ENCODE measurements at places on chromosomes 7 and 10.

- no peak for DNase-seq
Measured at GRCh38 chr7:330511-331230, 40.7 kb downstream of the FOXL3 start.

- no peak for DNase-seq
Measured at GRCh38 chr7:44276571-44277221, 48.7 kb downstream of the CAMK2B start.

GRCh38 chr7:142859829-142860228 lies 5.0 kb downstream of the EPHB6 start:
- no peak for DNase-seq

GRCh38 chr10:10564081-10564794 lies 453.4 kb upstream of the CELF2 start:
- no peak for DNase-seq

- no peak for DNase-seq
Measured at GRCh38 chr7:151238924-151239836, 6.9 kb downstream of the CHPF2 start.

GRCh38 chr10:119608316-119609155 lies 11.8 kb upstream of the TIAL1 start:
- no peak for DNase-seq

DNA sequence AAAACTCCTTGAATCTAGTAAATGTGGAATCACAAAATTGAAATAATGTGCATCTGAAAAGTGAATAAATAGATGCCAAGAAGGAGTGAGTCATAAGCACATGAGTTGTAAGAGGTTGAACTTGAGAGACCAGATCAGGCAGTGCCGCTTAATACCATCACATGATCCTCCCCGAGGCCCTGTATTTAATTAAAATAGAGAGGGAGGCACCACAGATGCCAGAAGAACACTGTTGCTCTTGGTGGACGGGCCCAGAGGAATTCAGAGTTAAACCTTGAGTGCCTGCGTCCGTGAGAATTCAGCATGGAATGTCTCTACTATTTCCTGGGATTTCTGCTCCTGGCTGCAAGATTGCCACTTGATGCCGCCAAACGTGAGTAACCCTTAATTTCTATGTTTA lies at the start of gene GPNMB:
TSS of gene GPNMB (plus strand) at position 221 of the 400 bp plus-strand sequence. CDS start at position 304, 83 bp downstream.
- no peak for DNase-seq

DNA sequence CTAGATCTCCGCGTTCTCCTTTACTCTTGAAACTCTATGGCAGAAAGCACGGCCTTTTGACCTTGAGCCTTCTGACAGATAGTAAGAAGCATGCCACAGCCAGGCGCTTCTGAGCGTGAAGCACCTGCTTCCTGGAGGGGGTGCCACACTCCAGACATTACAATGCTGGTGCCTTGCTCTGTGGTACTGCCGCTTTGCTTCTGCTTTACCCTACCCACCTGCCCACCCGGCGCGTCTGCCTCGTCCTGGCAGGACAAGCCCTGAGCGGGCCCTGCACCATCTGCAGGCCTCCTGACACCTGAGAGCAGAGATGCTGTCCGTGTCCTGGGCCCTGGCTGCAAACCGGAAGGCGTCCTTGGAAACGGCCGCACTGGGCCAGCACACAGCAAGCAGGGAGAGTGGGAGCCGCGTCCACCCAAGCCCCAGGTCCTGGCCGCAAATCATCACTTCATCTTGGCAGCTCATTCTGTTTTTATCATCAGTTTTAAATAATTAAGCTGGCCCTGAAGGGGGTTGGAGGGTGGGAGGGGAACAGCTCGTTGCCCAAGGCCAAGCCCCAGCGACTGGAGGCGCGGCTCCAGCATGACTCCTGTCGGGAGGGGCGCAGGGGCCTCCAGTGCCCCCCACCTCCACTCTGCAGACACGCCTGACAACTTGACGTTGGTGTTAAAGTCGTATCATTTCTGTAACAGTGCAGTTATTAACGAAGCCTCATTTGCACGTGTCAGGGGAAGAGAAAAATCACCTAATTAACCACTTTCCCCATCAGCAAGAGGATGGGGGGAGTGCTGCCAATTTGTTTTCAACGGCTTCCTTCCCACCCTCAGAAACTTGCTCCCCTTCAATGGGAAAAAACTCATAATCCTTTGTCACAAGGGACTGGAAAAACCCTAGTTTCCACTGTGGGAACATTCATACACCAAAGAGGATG lies 132.2 kb downstream of the MAD1L1 start:
- no peak for DNase-seq

DNA sequence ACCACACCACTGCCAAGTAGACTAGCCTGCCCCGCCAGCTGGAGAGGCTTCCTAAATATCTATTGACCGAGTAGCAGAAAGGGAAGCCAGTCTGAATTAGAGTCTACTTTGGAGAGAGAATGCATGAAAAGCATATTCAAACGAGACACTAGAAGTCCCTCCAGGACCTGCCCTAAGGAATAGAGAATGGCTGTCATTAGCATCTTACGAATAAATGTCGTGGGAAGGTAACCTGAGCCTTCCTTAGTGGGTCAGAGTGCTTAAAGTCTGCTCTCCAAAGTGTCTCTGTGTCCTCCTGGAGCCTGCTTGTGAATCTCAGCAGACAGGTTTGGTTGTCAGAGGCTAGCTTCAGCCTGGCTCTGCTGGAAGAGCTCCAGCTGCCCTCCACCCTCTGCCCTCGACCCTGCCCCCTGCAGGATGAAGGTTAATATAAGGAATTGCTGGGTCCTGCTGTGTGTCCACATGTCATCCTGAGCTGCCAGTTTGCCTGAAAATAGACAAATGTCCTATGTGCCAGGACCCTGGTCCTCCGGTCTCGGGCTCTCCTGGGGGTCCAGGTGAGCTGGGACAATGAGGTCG lies 33.4 kb downstream of the FAM241B start:
- no peak for DNase-seq

GRCh38 chr10:124923684-124924083 lies 18.2 kb upstream of the ZRANB1 start:
- no peak for DNase-seq

GRCh38 chr7:157558875-157559595 lies 222.2 kb downstream of the DNAJB6 start:
- DNase-seq = no peak

- no peak for DNase-seq
Measured at GRCh38 chr7:105885387-105886111, 9.2 kb upstream of the ATXN7L1 start.

DNA sequence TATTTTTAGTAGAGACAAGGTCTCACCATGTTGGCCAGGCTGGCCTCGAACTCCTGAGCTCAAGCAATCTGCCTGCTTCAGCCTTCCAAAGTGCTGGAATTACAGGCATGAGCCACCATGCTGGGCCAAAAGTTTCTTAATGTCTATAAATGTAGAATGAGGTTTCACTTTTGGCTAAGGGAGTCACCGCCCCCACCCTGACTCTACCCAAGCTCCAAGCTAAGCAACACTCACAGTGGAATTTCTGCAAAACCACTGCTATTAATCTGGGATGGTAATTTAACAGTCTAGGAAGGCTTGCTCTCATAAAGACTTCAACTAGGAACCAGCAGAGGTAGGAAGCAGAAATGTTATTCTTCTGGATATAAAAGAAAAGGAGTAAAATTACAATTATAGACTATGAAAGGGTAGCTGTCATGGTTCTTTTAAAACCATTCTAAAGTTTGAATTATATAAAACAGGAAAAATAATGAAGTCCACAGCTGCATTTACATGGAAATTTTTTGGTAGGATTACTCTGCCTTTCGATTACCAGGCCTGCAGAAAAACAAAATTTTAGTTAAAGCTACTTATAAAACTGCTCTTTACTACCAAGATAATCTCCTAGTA lies 211.6 kb downstream of the SFMBT2 start:
- no peak for DNase-seq

DNA sequence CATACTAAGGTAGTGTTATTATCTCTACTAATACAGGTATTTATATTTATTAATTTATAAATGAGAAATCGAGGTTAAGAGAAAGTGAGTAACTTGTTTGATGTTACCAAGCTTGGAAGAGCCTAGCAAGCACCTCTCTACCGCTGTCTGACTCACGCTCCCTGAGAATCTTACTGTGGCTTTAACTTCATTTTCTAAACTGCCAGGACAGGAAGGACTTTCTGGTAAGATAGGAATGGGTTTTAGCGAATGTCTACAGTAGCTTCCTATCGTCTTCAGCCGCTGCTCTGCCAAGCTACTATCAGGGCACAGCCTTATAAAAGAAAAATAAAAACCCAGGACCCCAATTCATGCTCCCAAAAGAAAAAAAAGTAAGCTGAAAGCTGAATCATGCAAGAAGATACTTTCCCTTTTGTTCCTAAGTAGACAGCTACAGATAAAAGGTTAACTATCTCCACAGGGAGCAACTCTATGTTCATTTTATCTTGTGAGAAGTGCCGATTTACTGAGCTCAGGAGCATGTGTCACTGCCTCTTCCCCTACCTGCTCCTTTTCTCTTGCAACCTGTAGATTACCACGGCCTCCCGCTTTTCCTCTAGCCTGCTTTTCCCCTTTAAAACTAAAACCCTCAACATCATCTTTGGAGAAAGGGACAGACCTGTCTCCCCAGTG lies 60.2 kb downstream of the THNSL1 start:
- no peak for DNase-seq

DNA sequence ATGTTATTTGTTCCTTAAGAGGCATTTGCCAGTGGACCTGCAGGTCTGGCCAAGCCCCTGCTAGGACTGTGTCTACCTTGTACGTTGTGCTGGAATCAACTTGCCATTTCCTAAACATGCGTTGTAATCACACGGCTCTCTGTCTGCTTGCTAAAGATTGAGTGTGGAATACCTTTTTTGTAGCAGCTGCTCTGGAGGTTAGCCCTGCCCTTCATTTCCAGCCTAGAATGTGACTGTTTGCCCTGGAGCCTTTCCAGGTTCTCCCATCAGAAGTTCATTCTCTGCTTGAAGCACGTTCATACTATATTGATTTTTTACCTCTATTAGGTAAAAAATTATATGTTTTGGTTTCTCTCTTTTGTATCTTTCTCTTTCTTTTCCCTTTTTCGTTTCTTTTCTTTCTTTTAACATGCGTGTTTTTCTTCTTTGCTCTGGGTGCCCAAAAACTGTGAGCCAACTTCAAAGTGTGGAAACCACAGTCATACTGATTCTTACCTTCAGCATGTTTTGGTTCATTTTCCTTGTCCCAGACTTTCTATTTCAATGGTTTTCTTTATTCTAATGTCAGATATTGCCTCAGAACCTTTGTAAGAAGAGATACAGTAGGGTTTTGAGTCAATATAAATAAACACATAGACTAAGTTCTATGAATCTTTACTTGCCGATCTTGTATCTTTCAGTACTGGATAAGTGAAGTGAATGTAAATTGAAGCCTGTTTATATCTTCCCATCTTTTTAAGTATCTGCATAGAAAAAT lies 111.9 kb upstream of the RPA3 start:
- no peak for DNase-seq

DNA sequence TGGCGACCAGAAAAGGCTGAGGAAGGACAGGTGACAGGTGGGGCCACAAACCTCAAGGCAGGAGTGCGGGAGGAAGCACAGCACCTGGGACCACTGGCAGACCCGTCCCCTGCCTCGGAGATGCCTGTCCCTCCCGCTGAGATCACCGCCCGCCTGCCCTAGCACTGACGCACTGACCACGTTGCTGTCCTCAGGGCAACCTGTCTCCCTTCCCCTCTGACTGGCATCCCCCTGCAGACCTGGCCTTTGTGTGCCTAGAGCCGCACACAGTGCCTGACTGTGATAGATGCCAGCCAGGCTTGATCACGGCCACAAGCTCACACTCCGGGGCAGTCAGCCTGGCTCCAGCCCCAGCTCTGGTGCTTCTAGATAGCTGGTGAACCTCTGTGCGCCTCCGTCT lies 58.4 kb upstream of the EN2 start:
- DNase-seq = no peak

GRCh38 chr10:117560942-117561341 lies 18.4 kb downstream of the EMX2 start:
- no peak for DNase-seq

DNA sequence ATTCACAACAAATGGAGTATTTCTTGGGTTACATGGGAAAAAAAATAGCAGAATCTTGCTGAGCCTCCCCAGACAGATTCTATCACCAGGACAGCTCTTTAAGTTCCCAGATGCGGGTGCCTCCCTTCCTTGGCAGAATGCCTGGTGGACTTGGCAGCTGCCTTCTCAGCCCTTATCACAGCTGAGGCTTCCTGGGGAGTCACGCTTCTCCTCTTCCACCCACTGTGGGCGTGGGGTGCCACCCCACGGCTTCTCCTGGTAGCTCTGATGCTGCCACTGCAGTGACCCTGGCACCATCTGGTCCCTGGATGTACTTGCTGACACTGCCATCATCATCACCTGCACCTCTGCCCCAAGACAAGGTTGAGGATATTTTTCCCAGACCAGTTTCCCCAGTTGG lies 16.2 kb upstream of the NME8 start:
- DNase-seq = no peak

GRCh38 chr7:146844405-146844804 lies 727.8 kb downstream of the CNTNAP2 start:
- DNase-seq = no peak

DNA sequence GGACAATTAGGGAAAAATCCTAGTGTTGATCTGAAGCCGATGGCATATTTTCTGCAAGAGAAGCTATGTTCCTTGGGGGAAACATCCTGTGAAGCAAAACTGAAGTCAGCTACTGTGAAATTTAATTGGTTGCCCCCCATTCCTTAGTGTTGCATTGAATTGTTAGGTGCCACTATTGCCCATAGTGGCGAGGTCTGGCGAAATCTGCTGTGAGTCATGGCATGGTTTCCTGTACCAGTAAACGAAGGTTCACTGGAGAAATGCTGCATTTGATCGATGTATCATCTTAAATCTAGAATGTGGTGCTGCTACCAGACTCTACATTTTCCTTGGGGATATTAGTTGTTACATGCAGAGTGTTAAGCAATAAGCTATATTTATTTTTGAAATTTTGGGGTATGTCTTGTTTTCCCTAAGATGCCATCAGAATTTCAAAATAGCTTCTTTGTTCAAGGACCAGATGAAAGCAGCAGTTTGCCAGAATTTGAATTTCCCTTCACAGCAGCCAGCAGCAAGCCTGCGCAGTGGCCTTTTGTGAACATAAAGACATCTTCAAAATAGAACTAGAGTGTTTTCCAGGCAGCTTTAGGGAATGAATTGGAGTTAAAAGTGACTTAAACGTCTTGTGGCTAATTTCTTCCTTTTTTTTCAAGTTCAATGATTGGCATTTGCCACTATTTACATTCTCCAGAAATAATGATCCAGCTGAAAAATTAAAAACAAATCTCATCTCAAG lies 348.6 kb upstream of the COBL start:
- no peak for DNase-seq

DNA sequence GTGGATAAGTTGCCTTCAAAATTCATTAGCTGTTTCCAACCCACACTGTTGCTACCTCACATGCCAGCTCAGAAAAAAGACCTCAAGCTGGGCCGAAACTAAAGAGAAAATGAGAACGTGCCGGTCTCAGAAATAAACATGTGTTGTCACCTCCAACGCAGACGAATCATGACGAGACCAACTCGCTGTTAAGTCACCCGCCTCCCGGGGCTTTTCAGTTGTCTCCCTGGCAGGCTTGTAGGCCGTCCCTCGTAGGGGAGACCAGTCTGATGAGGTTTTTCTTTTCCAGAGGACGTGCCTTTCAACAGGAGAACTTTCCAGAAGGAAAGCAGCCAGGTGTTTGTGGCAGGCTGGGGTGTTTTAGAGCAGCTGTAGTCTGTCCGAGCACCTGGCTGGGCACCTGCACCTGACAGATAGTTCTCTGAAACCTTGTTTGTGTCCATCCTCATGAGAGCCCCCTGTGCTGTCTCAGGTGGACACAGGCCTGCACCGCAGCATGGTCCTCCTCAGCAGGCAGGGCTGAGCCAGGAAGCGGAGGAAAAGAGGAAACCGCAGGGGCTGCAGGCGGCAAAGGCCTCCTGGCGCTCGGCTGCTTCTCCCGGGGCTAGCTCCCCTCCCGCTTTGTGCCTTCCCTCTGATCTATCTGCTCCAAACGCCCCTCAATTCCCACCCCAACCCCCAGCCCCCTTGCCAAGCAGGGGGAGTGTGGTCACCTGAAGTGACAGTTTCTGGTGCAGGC lies 78.8 kb downstream of the CHST15 start:
- no peak for DNase-seq

Measured in T-helper 2 cell treated with Interferon-gamma antibody and Interleukin-4, amounts not matched to agents 5 μg/mL and 100 μg/mL, for 36 hours (primary cell).